ENCODE measurements at places on chromosomes 4 and X.

- DNase-seq = no peak
Observed at GRCh38 chrX:32514986-32515385, 696.4 kb downstream of the DMD start.

DNA sequence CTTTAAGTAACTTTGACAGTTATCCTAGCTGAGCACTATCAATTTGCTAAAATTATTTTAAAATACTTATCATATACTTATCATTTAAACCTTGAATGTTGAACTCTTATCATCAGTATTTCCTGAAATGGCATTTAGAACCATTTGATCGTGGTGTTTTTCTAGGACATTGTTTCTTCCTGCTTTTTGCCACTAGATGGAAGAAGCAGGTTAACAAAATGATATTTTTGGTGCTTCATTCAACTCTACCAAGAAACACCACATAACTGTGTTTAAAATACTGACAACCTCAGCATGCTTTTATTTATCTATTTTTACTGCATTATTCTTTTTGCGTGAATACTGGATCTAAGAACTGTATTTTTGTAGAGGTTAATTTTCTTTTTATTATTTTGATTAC, 44.6 kb downstream of the C4orf33 start:
- no peak for DNase-seq

DNA sequence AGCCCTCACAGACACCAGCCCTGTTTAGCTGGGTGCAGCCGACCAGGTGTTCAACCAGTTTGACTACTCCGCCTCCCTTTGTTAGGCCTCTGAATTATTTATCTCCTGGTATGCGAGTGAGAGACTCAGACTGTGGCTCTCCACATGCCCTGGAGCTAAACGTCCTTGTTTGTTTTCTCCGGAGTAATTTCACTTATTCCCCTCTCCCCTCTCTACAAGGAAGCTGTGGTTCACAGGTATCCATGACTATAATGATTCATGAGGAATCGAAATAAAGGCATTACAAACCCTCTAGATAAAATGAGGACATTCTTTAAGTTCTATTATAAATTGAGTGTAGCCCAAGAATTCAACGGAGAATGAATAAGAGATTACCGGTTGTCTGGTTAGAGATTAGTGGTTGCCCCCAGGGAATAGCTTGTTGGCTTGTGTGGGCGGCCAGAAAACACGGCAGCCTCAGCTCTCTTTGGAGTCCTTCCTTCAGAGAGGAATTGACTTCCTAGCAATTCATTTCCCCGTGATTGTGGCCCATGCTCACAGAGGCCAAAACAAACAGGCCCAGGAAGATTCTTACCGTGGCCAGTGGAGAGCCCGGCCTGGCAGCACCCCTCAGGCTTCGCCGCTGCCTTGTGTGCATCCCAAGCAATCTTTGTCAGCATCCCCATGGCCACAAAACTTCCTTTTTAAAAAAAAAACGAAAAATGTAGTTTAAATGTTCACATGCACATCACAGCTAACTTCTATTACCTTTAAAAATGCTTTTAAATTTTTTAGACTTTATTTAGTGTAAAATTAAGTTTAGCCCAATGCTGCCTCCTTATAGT, 60.2 kb upstream of the CBR4 start:
- peak; percentile 34 for DNase-seq

GRCh38 chr4:174210354-174210753, 73.1 kb downstream of the FBXO8 start:
- DNase-seq = no peak

GRCh38 chr4:68953056-68953596, 1.5 kb upstream of the UGT2A3 start:
- DNase-seq = no peak

DNA sequence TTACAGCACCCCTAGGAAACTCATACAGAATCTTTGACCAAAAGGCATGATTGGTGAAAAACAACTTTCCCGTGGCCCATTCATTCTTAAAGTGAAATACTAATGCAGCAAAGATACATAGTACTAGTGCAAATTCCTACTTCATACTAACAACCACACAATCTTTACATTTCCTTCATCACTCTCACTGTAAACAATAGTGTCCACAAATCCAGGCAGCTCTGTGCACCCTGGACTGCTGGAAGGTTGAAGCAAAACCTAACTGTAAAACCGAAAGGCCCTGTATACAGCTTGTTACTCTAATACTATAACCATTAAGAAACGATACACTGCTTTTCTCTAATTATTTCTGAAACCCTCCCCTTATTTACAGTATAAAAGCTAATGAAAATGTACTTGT, 82.6 kb downstream of the SH3RF1 start:
- DNase-seq = no peak

DNA sequence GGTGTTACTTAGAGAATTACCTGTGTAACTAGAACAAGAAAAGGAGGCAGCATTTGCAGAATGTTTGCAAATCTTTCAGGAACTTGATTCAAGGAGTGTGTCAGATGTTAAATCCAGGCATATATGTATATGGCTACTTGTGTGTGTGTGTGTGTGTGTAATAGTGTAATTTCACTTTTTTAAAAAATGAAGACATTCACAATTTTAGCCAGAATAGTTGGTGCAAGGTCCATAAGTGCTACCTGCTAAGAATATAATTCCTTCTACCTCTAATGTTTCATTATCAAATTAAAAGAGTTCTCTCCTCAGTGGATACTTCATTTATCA, 158.0 kb downstream of the PALLD start:
- DNase-seq = no peak

DNA sequence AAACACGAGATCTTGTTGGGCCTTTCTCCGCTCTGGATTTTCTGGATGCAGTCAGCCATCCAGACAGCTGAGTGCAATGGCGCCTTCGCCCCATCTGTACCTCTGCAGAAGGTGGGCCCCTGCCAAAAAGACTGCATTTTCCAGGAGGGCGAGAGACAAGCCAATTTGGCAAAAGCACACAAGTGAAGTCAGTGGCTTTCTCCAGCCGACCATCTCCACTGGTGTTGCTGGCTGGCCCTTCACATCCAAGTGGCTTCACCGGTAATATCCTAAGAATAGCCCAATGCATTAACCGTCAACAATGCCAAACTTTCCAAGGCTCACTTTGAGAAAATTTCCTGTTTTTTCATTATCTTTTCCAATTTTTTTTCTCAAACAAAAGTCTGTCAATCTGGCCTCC, 96.2 kb upstream of the MXRA5 start:
- DNase-seq = no peak

- no peak for DNase-seq
Observed at GRCh38 chr4:6943012-6943884, 33.6 kb downstream of the TBC1D14 start.

- no peak for DNase-seq
Observed at GRCh38 chrX:3451571-3451970, 105.1 kb upstream of the MXRA5 start.

- no peak for DNase-seq
Observed at GRCh38 chr4:98771959-98772632, 113.7 kb upstream of the TSPAN5 start.

- DNase-seq = no peak
Observed at GRCh38 chrX:124862301-124862700, 457.4 kb upstream of the TEX13C start.

- no peak for DNase-seq
Observed at GRCh38 chr4:82983444-82983843, 27.2 kb downstream of the LIN54 start.

- peak; percentile 71 for DNase-seq
Observed at GRCh38 chrX:40176351-40177116, 78.8 kb upstream of the BCOR start.

GRCh38 chrX:117834076-117834475, 282.5 kb downstream of the KLHL13 start:
- no peak for DNase-seq

- no peak for DNase-seq
Observed at GRCh38 chr4:184575306-184575705, 73.9 kb downstream of the CASP3 start.

- DNase-seq = no peak
Observed at GRCh38 chrX:103615781-103616371, 8.1 kb downstream of the TCEAL3 start.

GRCh38 chr4:77695774-77696173, 90.2 kb downstream of the CXCL13 start:
- no peak for DNase-seq

DNA sequence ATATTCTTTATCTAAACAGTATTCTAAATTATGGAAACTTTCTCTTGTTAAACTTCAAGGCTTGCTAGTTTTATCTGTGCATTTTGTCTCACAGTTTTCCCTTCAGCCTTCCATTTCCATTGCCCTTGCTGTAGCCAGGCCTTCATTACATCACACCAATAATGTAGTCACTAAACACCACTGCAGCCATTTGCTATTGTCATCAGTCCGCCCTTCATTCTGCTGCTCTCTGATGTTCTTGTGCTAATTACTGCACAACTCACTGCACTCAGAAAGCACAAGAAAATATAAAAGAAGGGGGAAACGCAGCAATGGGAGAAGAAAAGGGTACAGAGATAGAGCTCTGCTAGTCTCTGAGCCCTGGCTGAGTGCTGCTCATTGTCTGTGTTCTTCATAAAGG, 239.6 kb upstream of the FSTL5 start:
- no peak for DNase-seq

DNA sequence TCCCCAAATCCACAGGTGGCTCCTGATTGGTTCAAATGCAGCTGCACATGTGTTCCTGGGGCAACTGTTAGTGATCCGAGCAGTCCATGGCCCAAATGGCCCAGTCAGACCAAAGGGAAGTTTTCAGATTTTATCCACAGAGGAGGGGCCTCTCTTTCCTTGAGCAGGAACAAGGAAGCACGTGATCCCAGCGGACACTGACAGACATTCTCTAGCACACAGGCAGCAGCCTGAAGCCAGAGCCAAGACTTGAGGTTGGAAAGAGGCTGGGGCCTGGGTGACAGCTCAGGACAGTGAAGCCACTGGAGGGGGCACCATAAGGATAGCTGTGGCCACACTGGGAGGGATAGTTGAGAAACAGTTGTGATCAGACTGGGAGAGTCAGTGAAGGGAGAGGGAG, 3.5 kb upstream of the ZFP92 start:
- DNase-seq = no peak

GRCh38 chrX:149267878-149268813, 237.0 kb downstream of the IDS start:
- no peak for DNase-seq

DNA sequence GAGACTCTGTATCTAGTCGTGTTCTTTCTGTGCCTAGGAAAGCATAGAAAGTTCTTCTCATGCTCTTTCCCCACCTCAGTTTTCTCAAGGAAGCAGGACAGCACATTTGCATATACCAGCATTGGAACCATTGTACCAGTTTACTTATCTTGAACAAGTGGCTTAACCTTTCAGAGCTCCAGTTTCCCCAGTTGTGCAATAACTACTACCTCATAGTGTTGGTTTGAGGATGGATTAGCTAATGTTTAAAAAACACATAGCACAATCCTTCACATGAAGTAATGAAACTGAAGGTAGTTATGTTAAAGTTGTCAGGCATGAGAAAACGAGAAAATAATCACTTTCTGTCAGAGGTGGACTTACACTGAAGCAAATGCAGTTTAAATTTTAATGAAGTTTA, 92.2 kb upstream of the H2AZ1 start:
- no peak for DNase-seq

DNA sequence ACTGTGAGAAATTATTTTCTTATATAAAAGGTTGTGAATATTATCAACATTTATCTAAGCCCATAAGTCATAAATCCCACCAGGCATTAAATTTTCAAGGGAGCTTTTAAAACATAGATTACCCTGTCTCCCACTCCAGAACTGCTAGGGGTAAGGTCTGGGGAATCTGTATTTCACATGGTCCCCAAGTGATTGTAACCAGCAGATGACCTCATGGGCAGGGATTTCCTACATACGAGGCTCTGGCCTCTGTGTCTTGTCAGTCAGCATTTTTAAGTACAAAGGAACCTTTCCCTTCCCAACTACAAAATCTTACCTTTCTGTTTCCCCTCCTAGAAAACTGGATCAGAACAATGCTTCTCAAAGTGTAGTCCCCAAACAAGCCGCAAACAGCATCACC, 188.6 kb downstream of the TSPAN5 start:
- no peak for DNase-seq

DNA sequence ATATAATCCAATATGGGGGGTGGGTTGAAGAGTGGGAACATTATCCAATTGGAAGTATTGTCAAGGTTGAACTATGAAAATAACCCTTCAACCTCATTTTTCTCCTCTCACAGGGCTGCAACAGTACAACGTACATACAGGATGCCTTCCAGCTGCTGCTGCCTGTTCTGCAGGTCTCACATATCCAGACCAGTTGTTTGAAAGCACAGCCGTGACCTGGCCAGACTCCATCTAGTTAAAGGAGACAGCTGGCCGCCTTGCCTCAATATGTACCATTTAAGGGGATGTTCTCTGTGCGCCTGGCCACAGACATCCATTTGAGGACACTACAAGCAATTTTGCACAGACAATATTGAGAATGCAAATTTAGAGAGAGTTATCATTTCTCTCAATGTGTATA, 75.7 kb downstream of the FAM114A1 start:
- DNase-seq = peak; percentile 23

DNA sequence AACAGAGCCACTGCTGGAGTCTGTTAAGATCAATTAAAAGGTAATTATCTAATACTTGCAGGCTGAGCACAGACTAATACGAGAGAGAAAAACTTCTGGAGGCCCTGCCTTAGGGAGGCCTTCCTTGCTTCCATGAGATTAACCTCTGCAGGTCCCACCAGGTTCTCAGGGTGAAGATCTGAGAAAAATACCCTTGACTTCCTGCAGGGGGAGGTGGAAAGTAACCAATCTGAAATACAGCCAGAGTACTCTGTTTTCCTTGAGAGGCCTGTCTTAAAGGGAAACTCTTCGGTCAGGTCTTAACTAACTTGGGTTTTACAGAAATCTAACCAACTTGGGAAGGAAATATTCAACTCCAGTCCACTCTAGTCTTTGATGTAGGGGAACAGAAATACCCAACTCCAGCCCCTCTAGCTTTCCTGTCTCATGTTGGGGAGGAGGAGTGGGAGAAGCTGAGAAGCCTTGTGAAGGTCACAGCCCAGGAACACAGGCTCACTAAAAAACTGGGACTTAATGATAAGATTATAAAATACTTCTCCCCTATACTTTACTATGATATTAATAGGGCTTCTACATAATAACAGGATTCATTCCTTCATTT, 77.1 kb downstream of the TBCK start:
- no peak for DNase-seq

- DNase-seq = no peak
Observed at GRCh38 chr4:3599951-3600350, 67.7 kb upstream of the LRPAP1 start.

DNA sequence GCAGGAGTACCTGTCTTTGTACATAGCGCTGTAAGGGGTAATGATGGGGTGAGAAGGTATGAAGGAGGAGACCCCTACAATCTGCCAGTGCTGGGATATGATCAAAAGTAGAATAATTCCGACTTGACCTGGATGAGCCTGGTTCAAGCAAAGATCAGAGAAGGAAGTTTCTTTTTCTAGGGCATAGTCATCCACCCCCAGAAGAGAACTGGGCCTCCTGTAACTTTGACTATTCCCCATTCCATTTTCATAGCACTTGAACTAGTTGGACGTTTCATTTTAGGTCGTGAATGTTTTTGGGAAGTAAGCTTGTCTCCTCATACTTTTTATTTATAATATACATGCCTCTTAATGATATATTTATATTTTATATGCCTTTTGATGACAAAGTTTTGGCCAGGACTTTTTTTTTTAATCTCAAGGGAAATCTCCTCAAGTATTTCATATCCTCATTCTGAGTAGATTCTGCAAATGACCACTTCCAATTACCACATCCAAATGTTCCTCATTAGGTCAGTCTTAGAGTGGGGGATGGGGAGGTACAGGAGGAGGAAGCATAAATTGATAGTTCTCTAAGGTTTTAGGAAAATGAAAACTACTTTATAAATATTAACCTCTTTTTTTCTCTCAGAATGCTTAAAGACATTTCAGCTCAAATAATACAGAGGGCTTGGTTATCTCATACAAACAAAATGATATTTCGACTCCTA, 3.5 kb downstream of the CXorf58 start:
- no peak for DNase-seq

- DNase-seq = no peak
Observed at GRCh38 chr4:155479835-155480234, 103.1 kb upstream of the MAP9 start.
